ENCODE measurements at places on chromosomes 3 and 15.

DNA sequence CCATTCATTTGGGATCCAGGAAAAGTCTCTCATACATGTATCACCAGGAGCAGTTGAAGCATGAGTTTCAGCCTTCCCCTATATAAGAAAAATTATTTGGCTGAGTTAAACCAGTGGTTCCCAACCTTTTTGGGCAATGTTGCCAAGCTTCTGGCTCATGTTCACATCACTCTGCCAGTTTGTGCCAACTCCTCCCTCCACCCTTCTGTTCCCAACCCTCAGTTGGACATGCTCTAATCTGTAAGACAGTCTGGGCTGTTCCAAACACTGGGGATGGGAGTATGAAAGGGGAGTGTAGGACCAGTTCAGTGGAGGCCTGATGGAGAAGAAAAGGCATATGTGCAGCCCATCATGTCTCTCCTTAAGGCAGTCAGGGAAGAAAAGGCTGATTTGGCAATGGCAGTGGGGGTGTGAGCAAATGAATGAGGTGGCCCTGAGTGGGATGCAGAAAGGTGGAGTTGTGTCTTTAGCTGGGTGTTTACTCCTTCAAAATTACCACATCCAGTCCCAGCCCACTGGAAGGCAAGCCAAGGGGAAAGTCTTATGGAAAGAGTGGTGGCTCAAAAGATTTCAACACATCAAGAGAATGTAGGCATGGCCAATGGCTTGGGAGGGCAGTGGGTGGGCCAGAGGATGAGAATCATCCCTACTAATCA, 32.0 kb upstream of the PRICKLE2 start:
- DNase-seq, result no peak

- no peak for DNase-seq
Measured at GRCh38 chr3:159390656-159391212, 588.9 kb downstream of the MFSD1 start.

- DNase-seq, result no peak
Measured at GRCh38 chr15:25879438-25879837, 16.3 kb upstream of the ATP10A start.

- DNase-seq, result no peak
Measured at GRCh38 chr3:27097182-27097581, 272.0 kb downstream of the NEK10 start.

DNA sequence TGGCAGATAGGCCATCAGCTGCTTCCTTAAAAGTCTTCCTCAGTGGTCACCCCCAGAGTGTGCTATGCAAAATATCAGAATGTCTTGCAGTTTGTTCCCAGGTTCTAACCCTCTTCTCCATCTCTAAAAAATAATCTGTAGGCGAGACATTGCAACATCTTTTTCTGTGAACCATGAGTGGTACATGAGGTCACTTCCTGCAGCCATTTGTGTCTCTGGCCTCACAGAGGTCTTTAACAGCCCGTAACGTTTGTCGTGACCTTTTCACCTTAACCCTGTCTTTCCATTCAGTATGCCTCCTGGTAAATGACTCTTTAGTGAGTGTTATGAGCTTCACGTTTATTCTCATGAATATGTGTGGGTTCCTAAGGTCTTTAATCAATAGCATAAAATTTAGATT, 145.4 kb downstream of the KLHL25 start:
- DNase-seq, result no peak

DNA sequence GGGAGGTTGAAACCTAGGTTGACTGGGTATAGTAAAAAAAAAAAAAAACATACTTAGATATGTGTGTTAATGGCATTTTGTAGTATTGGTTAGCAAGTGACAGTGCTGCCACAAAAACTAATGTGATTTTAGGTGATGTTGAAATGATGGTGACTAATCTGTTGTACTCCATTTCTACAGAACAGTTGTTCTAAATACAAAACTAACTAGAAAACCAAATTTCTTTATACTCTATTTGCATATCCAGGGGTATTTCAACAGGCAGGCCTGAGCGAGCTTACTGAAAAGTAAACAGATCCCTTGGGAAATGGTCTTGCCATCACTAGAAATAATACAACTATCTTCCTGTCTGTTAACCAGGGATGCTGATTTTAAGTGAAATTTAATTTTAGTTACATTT, 20.5 kb downstream of the TSC22D2 start:
- DNase-seq, result no peak

DNA sequence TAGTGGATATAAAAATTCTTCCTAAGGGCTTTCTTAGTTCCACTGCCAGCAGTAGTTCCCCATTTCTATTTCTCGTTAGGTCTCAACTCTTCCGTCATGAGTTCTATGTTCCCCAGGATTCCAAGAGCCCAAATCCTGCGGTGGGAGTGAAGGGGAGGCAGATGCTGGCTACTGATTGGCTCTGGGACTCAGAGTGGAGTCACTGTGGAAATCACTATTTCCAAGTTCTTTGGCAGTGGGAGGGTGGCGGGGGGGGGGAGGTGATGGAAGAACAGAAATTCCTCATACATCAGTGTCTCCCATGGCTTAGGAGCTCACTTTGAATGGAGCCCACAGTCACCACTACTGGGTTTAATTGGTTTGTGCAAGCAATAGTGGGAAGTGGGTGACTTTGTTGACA, 5.6 kb downstream of the CCR1 start:
- DNase-seq, result no peak

Data from stimulated activated CD4-positive, alpha-beta T cell treated with anti-CD3 and anti-CD28 coated beads, Interleukin-15, amount 100 ng/mL, for 48 hours (primary cell).